ENCODE measurements at places on chromosomes 1 and 21. TPM values are rescaled to one million over a fixed set of nuclear protein-coding genes. Genes with fewer than 3 reads are reported as not detected.

DNA sequence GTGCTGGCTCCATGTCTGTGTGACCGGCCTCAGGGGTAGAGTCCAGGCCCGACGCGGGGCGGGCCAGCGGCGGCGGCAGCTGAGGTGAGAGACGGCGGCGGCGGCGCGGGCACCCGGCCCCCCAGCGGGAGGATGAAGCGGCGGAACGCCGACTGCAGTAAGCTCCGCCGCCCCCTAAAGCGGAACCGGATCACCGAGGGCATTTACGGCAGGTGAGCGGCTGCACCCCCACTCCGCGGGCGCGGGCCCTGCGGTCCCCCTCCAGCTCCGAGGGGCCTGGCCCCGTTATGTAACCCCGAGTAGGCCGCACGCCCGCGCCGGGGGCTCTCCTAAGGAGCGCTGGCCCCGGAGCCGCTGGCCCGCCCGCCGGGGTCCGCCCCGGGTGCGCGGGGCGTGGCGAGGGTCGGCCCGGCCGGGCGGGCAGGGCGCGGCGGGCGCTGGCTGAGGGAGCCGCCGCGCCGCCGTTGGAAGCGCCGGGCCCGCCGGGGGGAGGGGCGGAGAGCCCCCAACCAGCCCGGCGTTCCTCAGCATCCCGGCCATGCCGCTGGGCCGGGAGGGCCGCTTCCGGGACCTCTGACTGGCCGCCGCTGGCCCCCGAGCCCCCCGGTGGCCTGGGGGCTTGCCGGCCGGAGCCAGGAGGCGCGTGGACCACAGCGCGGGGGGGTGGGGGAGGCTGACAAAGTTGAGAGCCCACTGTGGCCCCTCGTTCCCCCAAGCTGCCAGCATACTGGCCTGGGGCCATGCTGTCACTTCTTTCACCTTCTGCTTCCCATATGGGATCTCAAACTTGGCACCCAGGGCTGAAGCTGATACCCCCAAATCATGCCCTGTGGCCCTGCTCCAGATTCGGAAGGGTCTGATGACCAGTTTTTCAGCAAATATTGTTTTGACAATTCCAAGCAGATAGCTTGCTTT, 527 bp downstream of the MACO1 start:
- no peak for DNase-seq

DNA sequence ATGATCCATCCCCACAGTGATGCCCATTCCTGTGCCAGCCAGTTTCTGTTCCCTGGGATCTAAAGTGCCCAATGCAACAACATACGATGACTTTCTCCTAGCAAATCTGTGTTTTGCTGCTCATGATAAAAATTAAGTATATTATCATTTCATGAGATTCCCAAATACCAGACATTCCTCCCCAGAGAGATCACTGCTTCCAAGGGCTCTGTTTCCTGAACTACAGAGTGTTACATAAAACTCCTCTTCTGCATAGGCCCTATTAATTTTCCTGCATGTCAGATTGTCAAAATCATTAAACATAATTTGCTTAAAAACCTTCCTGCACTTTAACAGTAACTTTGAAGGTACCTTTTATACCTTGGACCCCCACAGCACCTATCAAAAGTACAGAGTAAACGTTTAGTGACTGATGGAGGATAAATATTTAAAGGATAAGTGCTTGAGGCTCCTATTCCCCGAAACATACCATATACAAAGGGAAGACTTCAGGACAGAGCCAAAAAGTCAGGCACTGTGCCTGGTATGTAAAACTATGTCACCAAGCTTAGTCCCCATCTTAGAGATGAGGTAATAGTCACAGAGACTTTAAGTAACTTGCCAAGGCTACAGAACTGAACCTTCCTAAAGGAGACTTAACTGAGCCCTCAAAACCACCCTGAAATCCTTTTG, 50.2 kb downstream of the SLC25A24 start:
- no peak for DNase-seq

The CRYAA gene
- total RNA-seq = not detected

The TACSTD2 gene
- total RNA-seq = 0.16 TPM

- DNase-seq = no peak
Measured at GRCh38 chr1:227666286-227666685, 68.8 kb downstream of the JMJD4 start.

DNA sequence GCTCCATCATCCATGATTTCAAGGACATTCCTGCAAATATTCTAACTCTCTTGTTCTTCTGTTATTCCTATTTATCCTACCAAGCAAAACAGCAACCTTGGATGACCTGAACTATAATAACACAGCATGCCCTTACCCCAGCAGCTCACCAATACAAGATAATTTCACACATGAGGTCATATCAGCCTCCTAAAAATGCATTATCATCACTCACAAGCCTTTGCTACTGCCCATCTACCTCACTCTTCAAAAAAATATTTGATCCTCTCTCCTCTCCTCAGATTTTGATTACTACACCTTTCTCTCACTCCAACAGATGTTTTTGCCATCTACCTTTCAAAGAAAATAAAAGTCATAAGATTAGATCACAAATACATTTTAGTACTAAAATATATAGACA, 777.6 kb upstream of the NCAM2 start:
- DNase-seq = no peak

DNA sequence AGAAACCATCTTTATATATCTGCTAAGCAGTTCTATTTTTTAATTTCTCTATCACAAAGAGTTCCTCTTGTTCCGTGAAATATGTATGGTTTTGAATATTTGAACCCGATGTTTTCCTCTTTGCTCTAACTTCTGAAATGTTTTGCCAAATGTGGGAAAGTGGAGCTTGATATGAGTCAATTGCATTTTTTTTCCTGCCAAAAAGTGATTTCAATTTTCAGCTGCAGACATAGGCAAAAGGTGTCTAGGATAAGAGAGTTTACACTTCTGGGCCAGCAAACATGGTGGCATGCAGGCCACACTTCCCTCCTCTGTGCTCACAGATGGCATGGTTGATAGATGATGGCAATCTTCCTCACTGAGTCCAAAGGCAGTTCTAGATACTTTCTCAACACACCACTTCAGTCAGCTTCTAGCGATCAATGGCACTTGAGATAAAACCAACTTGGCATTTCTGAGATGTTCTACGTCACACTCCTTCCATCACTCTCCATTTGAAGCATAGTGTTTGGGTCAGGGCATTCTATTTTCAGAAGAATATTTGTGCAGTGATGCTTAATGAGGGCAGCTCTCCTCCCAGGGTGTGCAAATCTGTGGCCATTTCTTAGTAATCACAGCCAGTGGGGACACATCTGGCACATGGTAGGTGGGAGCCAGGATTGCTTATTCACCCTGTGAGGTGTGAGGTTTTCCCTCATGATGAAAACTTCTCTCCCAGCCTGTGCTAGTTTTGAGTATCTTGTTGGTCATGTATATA, 54.4 kb upstream of the SCAF4 start:
- no peak for DNase-seq

The GJA8 gene
- not detected for total RNA-seq

- DNase-seq = no peak
Measured at GRCh38 chr1:112251766-112252506, 144.1 kb upstream of the CTTNBP2NL start.

The CD247 gene
- total RNA-seq = 2.3 TPM

GRCh38 chr1:40770296-40771070, 13.1 kb upstream of the KCNQ4 start:
- no peak for DNase-seq

The CTTNBP2NL gene
- total RNA-seq = 23.9 TPM

The PIGR gene
- total RNA-seq = not detected

GRCh38 chr1:49995734-49996133, 28.0 kb downstream of the AGBL4 start:
- no peak for DNase-seq

GRCh38 chr1:25796811-25797458, 3.1 kb upstream of the SELENON start:
- peak; percentile 50 for DNase-seq

GRCh38 chr1:232334811-232335210, 295.1 kb downstream of the SIPA1L2 start:
- DNase-seq = no peak

DNA sequence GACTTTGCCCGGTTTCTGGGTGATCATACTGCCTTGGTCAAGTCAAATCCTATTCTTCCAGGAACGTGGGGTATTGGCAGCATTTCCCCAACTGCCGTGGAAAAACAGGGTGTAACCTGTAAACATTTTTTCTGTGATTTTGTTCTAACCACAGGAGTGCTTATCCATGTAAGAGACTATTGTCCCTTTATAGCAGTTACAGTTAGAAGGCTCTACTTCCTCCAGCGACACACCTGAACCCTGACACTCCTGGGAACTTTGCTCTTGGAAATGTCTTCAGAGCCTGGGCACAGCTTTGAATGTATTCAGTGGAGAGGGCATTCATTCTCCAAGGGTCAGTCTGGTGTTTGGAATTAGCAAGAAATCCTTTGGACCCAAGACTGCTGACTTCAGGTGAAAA, 26.4 kb upstream of the ARHGEF10L start:
- no peak for DNase-seq

DNA sequence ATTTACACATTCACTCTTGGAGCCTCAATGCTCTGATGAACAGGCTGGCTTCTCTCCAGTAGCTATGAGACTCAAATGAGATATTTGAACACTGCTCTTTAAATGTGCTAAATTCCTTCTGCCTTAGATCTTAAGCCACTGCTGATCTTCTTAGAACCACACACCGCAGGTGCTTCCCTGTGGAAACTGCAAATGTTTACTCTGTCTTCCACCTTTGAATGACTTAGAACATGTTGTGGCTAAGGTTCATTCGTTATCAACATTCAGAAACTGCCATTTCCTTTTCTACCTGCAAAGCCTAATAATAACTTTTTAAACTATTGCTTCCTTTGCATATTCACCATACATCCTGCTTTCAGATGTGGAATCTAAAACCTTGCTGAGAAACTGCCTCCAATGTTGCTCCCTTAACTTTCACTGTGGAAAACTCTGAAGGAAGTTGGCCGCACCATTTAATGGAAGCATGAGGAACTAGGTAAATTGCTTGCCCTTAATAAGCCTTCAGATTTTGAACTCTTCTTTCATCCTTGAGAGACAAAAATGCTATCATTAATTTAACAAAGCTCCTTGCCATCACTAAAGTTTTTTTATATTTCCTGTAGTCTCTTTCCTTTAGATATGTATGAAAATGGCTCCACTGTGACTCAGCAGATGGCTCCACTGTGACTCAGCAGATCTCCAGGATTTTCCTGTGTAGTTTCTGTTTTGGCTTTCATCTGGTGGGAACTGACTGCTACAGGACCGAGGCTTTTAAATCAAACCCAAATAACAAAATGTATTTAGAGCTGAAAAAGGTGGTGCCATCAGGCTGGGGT, 143.8 kb downstream of the TNFSF18 start:
- no peak for DNase-seq

DNA sequence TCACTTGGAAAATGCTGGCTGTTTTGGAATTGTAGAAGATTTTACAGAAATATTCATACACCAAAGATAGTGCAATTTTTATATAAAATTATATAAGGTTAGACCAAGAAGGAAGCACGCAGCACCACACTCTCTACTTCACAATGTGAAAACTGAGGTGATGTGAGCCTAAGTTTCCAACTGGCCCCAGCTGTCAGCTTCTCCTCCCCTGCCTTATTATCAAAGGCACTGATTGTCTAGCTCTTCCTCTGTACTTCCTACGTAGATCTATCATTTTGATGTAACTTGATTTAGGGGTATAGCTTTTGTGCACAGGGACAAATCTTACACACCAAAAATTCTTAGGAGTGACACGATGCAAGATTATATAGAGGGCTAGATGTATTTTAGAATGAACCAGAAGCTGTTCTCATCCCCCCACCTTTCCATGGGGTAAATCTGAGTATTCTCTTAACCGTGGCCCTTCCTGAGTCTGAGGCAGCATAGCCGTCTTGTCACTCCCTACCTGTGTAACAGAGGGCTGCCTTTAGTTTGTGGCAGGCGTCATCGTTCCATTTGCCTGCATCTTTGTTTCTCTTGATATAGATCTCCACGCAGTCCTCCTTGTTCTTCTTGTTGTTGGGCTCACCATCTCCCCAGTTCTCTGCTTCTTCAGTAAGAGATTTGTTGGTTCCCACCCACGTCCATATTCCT, 3.4 kb downstream of the SELL start:
- DNase-seq = no peak

GRCh38 chr1:228502522-228502921, 15.3 kb downstream of the RNF187 start:
- DNase-seq = no peak

- DNase-seq = no peak
Measured at GRCh38 chr1:225965231-225965630, 24.2 kb upstream of the LEFTY2 start.

The CFHR5 gene
- not detected for total RNA-seq

The RABGGTB gene
- total RNA-seq = 90.2 TPM

The FCRL5 gene
- not detected for total RNA-seq

GRCh38 chr1:239125893-239126292, 260.5 kb upstream of the CHRM3 start:
- DNase-seq = no peak

The GPR37L1 gene
- total RNA-seq = 1.1 TPM

The WLS gene
- total RNA-seq = 29.2 TPM

The INSRR gene
- 0.31 TPM for total RNA-seq

- no peak for DNase-seq
Measured at GRCh38 chr1:156401681-156402081, 32.7 kb downstream of the RHBG start.

GRCh38 chr21:14405962-14406361, 23.0 kb upstream of the HSPA13 start:
- no peak for DNase-seq

DNA sequence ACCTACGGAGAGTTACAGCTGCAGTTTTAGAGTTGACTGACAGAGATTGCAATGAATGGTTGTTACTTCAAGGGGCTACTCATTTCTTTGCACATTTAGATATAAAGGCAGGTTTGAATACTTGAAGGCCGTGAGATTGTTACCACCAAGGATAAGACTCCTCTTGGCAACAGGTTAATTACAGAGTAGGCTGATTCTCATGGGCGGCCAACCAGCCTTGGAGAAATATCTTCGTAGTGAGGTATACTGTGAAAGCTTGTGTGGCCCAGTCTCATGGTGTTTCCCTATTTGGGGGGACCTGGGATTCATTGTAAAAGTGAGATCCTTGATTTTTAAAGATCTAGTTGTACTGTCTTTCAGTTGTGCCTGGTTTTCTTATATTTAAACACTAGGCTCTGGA, 103.2 kb upstream of the OLFM3 start:
- no peak for DNase-seq

DNA sequence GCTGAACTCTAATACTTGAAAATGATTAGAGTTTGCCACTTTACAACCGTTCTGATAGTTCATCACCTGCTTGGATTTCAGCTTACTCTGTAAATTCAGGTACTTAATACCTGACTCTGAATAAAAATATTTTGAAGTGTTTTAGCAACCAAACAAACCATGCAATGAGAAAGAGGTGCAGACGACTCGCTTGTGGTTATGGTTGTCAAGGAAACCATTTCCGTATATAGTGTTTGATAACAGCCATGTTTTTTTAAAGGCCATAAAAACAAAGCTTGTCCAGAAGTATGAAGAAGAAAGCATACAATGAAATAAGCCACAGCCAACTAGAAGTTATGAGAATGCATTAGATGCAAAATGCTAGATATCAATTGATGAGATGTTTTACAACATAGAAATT, 167.2 kb upstream of the HMCN1 start:
- no peak for DNase-seq

DNA sequence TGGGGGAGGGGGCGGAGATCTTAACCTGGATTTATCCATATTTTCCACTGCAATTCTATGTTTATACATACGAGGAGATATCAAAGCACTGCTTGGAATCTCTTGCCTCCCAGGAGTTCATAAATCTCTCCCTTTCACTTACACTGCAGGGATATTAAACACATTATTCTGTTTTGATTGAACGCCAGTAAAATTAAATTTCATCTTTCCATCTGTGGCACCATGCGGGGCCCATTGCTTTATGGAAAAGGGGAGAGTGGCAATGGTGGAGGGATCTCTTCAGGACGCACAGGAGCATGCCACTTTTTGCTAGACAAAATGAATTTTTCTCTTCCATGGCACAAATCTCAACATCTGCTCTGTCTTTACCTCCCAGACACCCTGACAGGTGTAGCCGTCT, 648.0 kb upstream of the PLXNA2 start:
- no peak for DNase-seq

The GBP4 gene
- total RNA-seq = 2.2 TPM

Measured in occipital lobe (tissue), 3 donors.